ENCODE measurements at places on chromosomes 6 and 20.

DNA sequence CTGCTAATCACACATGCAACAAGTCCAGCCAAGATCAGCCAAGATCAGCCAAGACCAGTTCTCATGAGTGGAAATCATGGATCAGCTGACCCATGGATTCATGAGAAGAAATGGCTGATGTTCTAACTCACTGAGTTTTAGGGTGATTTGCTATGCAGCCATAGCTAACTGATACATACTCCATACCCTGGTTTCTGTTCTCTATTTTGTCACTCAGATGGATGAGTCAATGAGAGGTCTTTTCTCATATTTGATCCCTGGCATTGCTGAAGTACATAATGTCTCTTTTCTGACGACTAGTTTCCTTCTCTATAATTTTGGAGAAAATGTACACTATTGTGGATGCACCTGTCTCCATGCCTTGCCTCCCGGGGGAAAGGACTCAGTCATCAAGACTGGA lies 118.4 kb upstream of the LY86 start:
- no peak for DNase-seq

DNA sequence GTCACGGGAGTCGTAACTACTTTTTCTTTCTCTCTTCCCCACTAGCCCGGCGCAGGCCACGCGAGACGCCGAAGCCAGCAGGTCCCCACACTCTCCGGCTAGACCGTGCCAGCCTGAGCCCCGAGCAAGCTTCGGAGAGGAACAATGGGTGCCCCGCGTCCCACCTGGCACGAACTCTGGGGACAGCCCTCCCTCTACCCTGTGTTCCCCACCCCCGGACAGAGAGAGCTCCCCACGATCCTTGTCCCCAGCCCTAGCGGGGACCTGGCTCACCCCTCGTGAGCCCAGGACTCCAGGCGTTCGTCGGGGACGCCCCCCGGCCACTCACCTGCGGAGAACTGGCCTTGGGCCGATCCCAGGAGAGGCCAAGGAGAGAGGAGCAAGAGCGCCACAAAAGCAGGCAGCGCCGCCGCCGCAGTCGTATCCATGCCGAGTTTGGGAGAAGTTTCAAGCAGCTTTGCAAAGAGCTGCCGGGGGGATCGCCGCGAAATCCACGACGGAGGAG lies 416 bp downstream of the PTPRK start:
- no peak for DNase-seq

- DNase-seq: no peak
These were observed 114.6 kb downstream of the CLIC5 start for GRCh38 chr6:45900808-45901752.

DNA sequence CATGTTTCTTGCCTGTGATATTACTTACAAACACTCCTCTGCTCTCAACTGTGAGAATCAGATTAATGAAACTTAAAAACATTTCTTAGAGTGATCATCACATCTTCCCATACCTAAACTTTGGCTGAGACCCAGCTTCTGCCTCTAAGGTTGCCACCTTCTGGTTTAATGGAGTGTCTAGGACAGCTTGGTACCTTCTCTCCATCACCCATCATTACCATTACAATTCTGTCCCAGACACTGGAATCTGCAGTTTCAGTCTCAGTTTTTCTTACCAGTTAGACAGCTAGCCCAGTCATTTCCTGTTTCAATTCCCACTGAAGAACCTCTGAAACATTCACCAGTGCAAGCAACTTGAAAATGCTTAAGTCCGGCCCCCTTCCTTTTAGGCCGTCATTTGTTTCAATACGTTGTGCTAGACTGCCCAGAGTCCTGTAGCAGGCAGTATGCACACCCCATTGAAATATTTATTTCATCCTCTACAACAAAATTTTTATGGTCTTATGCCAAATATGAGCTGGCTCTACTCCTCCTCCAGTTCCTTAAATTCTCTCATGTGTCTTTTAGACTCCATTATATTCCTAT lies 107.0 kb upstream of the FOXO3 start:
- DNase-seq: no peak

DNA sequence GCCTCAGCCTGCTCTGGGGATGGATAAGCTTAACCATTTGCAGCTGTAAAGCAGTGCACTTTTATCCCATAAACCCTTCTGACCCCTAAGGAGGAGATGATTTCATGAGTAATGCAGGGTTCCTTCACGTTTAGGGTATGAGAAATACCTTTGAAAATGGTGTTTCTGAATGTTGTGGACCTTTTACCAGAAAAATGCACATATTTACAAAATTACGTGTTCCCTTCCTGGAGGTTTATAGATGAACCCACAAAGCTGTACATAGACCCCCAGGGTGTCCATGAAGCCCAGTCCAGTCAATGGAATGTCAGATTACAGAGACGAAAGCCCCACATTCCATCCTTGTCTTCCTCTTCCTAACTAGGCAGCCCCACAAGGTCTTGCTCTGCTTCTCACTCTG lies 78.6 kb upstream of the INSM1 start:
- DNase-seq: no peak

GRCh38 chr6:10756085-10756484 lies 8.5 kb downstream of the TMEM14B start:
- no peak for DNase-seq

DNA sequence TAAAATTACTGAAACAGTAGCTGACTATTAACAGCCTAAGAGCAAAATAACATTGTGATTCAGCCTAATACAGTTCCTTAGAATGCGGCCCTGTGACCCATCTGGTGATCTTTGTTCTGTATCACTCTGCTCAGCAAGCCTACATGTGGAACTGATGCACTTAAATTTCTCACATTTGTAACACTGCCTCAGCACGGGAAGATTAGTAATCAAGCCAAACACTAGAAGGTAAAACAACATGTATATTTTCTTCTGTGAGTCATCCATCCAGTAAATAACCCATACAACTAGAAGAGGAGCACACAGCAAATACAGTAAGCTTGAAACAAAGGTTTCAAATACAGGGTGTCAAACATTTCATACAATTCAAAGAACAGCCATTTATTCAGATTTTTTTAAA lies 189.7 kb upstream of the NOX3 start:
- DNase-seq: no peak

GRCh38 chr6:98670045-98670746 lies 164.2 kb upstream of the POU3F2 start:
- no peak for DNase-seq

GRCh38 chr6:44951253-44951747 lies 376.8 kb upstream of the RUNX2 start:
- DNase-seq: no peak

- DNase-seq: no peak
These were observed 725 bp downstream of the BTBD3 start for GRCh38 chr20:11918391-11918845.

DNA sequence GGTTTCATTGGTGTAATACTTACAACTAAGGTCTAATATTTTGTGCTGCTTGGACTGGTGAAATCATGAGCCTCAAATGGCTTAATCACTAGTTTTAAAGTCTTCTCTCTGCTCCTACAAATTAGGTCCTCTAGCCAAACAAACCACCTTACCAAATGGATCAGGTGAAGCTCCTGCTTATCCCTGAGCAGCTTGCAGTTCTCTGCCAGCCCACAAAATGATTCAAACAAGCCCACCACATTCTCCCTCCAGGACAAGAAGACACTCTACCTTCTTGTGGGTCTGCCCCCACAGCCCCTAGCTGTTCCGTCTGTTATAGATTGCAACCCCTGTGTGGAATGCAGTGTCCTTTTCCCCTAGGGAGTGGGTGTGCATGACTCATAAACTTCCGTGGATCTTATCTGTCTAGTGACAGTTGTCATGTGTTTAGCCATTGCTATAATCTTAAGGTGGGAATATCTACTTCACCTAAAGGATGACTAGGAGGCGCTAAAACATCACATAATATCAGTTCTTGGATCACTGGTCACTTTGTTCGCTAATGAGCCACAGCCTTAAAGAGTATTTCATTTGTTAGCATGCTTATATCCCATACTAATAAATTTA lies 940.5 kb upstream of the MANEA start:
- peak; percentile 1 for DNase-seq

DNA sequence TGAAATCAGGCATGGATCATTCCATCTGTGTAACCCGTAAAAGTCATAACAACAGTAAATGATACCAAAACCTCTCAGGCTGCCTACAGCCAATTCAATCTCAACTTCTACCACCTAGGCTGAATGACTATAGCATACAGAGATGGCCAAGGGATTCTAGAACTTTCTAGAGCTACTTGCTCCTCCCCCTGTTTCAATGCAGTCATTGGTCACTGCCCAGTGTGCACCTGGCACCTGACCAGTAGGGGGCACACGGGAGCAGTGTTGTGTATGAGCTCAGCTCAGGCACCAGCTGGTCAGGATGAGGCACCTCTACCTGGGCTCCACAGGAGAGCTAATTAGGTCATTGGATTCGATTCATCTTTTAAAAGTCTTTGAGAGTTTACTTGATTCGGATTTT lies 86.2 kb downstream of the PLEKHG1 start:
- no peak for DNase-seq

GRCh38 chr6:142816031-142816430 lies 128.9 kb downstream of the HIVEP2 start:
- no peak for DNase-seq

DNA sequence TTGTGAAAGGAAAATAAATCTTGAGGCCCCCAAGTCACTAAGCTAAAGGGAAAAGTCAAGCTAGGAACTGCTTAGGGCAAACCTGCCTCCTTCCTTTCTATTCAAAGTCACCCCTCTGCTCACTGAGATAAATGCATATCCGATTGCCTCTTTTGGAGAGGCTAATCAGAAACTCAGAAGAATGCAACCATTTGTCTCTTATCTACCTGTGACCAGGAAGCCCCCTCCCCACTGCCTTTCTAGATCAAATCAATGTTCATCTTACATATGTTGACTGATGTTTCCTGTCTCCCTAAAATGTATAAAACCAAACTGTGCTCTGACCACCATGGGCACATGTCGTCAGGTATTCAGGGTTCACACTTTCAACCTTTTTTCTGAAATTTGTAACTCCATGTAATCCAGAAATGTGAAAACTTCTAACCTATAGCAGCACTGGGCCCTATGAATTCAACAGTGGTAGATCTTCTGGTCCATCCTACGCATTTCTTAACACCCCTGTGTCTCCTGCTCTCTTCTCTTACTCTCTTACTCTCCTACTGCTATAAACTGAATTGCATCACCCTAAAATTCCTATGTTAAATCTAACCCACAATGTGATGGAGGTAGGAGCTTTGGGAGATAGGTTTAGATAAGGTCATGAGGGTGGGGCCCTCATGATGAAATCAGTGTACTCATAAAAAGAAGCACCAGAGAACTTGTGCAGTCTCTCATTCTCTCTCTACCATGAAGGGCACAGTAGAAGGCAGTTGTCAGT lies 89.3 kb downstream of the EPB41L2 start:
- no peak for DNase-seq

- no peak for DNase-seq
These were observed at the start of gene NKX2-4 for GRCh38 chr20:21397341-21398108. Gene NKX2-4, minus strand, starts transcription at chr20:21397526. Its CDS starts 127 bp downstream, at chr20:21397399.

GRCh38 chr6:63685446-63686379 lies 50.1 kb downstream of the PHF3 start:
- DNase-seq: no peak

GRCh38 chr6:106789428-106790148 lies 160.2 kb downstream of the QRSL1 start:
- DNase-seq: no peak

GRCh38 chr20:1278993-1279392 lies 12.9 kb downstream of the SNPH start:
- DNase-seq: no peak

- DNase-seq: no peak
These were observed 73.6 kb upstream of the RIPOR2 start for GRCh38 chr6:25009393-25009710.

DNA sequence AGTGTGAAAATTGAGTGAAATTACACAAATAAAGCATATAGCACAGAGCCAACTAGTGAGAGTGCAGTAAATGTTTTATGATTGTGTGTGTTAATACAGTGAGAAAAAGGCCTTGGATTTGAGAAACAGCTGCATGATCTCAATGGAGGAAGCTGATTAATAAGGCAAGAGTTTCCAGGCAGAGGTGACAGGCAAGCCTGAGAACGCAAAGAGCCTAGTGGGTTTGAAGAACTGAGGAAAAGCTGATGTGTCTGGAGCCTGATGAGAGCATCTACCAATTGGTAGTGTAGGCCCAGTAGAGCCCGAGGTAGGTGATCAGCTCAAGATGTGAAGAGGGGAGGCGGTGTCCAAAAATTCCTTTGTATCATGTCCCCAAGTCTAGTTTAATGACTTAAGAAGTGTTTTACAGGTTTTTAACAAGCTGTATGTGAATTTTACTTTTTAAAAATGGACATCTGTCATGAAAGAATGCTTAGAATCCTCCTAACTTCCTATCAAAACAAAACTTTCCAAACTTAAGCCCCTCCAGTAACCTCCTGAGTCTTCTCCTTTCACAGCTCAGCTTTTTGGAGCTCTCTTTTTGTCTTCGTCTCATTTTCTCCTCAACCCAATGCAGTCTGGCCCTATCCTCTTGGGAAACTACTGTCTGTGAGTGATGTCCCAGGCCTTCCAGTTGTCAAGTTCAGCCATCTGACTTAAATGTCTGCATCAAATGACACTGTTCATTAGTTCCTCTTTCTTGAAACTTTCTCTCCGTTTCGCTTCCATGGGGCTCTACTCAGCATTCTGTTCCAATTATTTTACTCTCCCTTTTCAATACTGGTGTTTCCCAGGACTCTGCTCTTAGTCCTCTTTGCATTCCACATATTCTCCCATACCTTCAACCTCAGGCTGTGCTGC lies 1.2 kb downstream of the CDC40 start:
- no peak for DNase-seq

- DNase-seq: no peak
These were observed 67.7 kb downstream of the SYNJ2 start for GRCh38 chr6:158049055-158050028.

- DNase-seq: no peak
These were observed 312.4 kb downstream of the PHF3 start for GRCh38 chr6:63947792-63948529.

GRCh38 chr20:52037370-52037769 lies 154.2 kb downstream of the ZFP64 start:
- DNase-seq: no peak

DNA sequence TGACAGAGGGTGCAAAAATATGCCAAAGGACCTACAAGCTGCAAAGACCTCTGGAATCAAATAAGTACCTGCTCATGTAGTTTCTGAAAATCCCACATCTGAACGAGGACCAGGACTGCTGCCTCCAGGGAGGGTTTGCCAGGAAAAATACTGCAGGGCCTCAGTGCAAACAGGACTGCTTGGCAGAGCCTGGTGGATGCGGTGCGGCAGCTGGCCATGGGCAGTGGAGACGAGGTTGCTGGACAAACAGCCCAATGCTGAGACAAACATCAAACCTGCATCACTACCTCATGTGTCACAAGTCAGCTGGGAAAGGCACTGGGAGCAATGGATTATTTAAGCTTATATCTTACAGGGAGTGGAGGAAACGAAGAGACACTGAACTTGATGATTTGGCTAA lies 238.8 kb downstream of the PAX1 start:
- no peak for DNase-seq

GRCh38 chr6:164749221-164750064 lies 560.0 kb downstream of the C6orf118 start:
- peak; percentile 7 for DNase-seq

GRCh38 chr20:2691663-2692035 lies 931 bp upstream of the EBF4 start:
- DNase-seq: no peak
